SW480 (cell line): ENCODE measurements at places on chromosomes 1 and 21.

- DNase-seq: no peak
These were observed 33.6 kb downstream of the WNT2B start for GRCh38 chr1:112542206-112542973.

DNA sequence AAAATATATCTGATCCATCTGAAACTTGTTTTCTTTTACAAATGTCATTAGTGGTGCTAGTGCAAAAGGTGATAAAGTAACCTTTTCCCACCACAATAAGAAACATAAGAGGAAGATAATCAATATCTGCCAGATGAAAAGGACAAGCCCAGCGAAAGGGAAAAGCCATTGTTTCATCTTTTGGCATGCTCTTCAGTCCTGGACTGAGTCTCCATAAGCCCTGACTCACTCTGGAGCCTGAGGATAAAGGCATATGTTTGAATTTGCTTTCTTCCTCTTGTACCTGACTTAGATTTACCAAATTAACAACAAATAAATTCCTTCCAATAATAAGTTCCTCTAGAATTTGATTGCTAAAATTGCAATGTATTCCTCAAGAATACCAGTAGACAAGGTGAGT, 13.6 kb downstream of the DNAJC11 start:
- no peak for DNase-seq

DNA sequence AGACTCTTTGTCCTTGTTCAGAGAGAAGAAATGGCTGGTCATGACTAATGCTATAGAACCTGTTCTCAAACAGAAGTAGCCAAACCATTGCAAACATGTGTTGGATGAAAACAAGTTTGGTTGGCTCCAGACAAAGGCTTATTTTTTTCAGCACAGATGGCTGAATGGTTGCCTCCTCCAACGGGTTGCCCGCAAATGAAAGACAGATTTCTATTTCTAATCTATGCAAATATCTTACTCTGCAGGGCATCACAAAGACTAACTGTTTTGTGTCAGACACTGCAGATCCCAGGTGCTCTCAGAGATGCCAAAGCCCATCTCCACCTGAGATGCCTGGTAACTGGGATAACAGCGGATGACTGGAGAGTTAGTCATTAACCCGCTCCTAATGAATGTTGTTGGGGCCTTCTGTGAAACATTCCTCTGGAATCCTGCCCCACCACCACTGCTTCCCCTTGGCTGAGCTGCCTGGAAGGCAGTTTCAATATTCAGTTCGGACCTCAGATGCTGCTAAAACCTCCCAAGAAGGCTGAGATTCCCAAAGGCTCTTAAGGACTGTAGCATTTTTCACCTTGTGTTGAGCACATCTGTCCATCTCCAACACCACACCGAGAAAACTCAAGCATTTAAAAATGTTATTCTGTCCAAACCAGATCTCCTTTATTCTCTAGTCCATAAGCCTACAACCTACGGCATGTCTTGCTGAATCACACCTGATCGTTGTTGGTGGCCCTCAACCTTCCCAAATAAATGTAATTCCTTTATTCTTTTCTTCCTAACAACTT, 104.4 kb downstream of the PTPN14 start:
- DNase-seq: peak; percentile 99

GRCh38 chr1:206923009-206923960, 1.5 kb upstream of the FCMR start:
- no peak for DNase-seq

GRCh38 chr1:204468206-204468605, 26.4 kb downstream of the PIK3C2B start:
- no peak for DNase-seq

GRCh38 chr1:111139324-111139955, 453 bp downstream of the DRAM2 start:
- peak; percentile 51 for DNase-seq
